ENCODE measurements at places on chromosomes 1 and 21.
A peak's percentile ranks its signal among the peaks of the same experiment; 100 is the strongest.

DNA sequence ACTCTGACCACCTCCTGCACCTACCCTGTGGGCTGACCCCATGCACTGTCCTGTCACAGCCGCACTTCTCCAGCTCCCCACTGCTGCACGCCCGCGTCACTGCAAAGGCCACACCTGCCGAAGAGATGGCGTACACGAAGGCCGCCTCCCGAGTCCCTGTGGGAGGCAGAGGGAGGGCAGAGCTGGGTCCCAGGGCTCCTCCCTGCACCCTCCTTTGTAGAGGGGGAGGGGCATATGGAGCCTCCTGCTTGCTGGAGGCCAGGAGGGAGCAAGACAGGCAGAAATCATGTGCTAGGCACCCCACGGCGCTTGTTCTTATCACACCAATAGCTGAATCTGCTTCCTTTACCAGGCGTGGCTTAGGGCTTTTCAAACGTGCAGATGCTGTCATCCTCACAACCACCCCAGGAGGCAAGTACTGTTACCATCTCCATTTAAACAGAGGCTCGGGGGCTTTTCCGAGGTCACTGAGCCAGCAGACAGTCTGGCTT is 21.4 kb downstream of the WNT4 start:
- DNase-seq: no peak

DNA sequence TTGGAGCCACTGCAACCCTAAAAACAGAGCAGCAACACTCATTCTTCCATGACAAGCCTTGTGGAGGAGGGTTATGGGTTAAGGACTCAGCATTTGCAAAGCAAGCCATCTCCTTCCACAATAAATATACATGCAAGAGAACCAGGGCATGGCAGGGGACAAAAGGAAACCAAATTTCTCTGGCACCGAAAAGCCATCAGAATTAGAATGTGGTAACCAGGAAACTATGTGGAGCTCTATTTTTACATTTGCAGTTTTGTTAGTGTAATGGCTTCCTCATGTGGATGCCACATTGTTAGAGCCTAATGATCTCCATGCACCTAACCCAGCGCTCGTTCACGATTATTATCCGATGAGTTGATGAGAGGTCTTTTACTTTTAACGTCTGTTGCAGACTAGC is 91.7 kb downstream of the NAV1 start:
- no peak for DNase-seq

- DNase-seq: no peak
Measured at GRCh38 chr1:173134029-173134428, 73.1 kb downstream of the TNFSF4 start.

DNA sequence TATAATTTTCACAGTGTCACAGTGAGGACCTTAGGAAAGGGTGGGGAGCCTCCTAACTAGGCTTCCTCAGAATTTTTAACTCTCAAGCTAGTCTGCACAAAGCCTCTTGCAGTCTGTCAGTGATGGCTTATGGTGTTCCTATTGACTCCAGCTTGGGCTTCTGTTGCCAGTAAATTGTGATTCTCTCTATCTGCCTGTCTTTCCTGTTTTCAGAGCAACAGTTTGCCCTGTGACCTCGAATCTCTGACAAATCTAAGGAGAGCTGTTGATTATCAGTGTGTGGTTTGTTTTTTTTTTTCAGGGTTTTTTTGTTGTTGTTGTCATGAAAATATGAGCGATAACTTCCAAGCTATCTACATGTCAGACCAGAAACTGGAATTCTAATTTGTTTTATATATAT is 423.2 kb upstream of the B3GALT2 start:
- DNase-seq: no peak

- DNase-seq: no peak
Measured at GRCh38 chr1:30271401-30272276, 451.7 kb downstream of the MATN1 start.

- peak; percentile 90 for DNase-seq
Measured at GRCh38 chr1:222455188-222455879, 92.6 kb downstream of the HHIPL2 start.

All from NCI-H82 (cell line).